Cerebellar cortex (tissue), 1 donor: ENCODE measurements at places on chromosomes 1 and 21.
A peak's percentile ranks its signal among the peaks of the same experiment; 100 is the strongest.

DNA sequence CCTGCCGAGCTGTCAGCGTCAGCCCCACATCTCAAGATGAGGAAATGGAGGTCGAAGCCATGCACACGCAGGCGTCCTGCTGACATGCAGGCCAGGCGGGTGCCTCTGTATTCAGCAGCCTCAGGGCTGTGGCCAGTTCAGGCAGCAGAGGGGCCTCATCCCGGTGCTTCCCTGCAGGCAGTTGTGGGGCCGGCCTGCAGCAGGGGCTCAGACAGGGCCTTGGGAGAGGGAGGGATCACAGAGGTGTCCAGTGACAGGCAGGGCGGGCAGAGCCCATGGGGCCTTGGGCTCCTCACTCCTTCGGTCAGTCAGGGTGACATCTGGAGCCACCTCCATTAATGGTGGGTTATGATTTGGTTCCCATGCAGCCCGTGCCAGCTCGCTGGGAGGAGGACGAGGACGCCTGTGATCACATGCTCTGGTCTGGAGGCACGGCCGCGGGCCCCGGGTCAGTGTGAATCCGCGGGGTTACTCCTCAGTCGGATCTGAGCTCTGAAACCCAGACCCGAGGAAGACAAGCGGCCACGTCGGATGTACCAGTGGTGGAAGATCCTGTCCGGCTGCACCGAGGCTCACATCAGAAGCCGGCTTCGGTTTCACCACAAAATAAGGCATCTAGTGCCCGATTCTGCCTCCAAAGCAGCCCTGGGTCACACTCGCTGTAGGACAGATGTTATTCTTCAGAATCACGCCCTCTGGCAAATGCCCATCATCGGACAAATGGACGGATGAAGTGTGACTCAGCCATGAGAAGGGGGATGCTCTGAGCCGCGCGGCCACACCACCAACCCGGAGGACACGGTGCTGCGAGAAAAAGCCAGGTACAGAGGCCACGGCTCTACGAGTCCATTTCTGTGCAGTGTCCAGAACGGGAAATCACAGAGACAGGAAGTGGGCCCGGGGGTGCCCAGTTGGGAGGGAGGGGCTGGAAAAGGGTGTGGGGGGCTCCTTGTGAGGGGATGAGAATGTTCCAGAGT is 33.4 kb downstream of the KRTAP10-1 start:
- DNase-seq, result no peak

DNA sequence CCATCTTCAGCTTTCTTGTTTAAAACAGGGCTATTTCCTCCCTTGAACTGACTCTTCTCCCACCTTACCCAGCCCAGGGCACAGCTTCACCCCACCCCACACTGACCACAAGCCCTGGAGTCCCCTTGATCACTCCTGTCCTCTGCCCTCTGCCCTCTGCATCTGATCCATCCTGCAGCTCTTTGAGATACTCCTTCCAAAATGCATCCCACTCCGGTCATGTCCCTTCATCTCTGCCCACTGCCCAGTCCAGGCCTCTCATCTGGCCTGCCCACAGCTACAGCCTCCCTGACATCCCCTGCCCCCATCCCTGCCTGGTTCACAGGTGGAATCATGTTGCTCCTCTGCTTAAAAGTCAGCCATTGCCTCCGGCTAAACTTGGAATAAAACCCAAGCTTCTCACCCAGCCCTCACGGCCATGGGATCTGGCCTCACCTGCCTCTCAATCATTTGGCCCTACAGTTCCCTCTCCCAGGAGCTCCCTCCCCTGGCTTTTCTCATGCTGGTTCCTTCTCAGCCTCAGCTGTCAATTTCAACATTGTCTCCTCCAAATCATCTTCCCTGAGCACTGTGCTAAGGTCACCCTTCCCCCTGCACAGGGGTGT is 202.0 kb downstream of the MATN1 start:
- DNase-seq, result no peak

DNA sequence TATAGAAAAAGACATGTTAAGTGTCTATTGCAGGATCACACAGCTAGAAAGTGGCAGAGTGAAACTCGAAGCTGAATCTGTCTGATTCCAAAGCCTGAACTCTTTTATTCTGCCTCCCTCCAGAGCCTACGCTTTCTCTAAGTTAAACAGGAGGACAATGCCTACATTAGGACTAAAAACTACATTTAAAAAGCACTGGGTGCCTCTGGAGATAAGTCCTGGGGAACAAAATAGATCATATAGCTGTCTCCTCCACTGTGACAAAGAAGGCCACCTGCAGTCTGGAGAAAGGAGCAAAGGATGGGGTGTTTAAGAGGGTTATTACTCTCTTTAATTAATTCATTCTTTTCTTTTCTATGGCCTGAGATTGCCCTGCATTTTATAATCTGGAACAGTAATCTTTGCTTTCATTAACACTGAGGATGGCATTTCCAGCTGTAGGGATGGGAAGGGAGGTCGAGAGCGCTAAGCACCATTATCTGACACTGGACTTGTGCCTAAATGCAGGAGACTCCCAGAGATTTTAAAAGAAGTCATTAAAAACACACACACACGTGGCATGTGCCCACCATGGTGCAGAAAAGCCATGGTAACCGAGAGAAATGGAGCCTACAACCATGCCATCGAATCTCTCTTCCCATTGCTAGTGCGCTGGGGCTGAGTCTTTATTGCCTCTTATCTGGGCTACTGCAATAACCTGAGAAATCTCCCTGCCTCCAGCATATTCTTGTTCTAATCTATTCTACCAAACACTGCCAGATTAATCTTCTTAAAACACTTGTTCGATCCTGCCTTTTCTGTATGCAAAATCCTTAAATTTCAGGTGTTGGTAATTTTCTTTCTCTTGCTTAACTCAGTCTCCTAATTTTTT is 92.2 kb downstream of the PLXNA2 start:
- DNase-seq, result no peak

GRCh38 chr1:61327436-61327835 is 245.1 kb downstream of the NFIA start:
- DNase-seq, result no peak

DNA sequence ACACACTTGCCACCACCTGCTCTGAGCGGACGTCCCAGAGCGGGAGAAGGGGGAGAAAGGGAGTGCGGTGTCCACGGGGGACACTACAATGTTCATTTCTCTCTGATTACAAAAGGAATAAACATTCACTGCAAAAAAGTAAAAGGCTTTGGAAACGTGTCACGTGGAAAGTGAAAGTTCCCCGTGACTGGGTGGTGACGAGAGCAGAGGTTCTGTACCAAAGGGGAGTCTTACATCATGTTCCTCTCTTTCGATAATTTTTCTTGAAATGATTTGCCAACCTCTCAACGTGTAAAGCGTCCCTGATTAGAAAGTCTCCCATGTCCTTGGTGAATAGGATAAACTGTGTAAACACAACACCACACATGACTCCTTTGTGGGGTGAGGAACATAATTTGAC is 22.0 kb upstream of the PRDM15 start:
- DNase-seq, result no peak

- no peak for DNase-seq
These were observed 13.8 kb upstream of the SPRR5 start for GRCh38 chr1:152933196-152933595.

DNA sequence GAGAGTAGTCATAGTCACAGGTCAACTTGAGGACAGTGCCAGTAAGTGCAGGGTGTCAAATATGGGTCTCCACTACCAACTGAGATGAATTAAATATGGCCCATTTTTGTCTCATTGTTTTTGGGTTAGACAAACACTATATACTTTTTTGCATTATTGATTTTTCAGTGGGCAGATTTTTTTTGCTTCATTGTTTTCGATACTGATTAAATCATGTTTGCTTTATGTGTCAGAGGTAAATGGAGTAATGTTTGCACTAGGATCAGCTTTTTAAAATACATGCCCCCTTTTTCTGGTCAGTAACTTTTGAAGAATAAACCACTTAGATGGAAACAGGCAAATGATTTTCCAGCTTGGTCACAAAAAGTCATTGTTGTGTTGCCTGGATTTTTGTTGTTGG is 199.0 kb downstream of the USH2A start:
- DNase-seq, result no peak

DNA sequence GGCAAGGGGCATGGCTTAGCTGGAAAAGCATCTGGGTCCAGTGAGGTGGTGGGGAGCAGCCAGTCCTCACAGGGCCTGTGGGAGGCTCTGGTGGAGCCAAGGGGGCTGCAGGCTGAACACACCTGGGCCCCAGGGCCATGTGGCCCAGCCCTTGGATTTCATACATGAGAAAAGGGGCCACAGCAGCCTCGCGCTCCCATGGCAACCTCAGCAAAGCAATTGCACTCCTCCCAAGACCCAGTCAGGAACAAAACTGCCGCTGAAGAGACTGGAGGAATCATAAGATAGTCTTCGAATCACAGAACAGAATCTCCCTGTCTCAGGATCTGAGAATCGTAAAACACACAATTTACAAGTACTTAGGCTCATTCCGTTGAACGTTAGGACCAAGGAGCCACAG is 24.6 kb downstream of the LRP8 start:
- DNase-seq, result no peak

DNA sequence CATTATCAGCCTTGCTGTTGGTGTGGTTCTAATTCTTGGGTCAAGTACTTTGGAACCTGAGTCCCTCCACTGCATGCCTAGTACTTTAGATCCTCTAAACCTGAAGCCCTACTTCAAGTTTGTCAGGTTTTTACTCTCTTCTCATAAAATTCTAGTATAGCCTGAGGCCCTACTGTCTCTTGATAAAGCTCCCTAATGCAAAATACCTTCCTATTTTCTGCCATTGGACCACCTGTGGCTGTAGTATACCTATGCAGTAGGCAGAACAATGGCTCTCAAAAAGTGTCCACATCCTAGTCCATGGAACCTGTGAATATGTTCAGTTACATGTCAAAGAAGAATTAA is 47.5 kb upstream of the NEK7 start:
- no peak for DNase-seq

GRCh38 chr1:46708121-46708520 is 10.8 kb downstream of the EFCAB14 start:
- DNase-seq, result no peak

GRCh38 chr1:111032295-111032897 is 68.7 kb upstream of the LRIF1 start:
- peak; percentile 20 for DNase-seq

DNA sequence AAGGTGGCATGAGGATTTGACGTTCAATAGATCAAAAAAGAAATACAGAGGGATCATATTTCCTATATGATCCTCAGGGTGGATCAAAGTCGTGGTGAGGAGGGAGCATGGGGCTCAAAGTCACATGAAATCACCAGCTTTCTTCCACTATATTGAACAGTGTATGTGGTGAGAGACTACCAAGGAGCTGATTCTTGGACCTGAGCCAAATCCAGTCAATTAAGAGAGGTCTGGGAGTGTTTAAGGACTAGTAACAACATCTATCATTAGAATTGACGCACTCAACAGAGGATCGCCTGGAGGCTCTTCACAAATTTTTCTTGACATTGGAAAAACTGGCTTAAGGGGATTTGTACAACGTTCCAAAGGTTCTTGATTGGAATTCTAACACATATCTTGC is 267.7 kb upstream of the PROX1 start:
- DNase-seq, result no peak

DNA sequence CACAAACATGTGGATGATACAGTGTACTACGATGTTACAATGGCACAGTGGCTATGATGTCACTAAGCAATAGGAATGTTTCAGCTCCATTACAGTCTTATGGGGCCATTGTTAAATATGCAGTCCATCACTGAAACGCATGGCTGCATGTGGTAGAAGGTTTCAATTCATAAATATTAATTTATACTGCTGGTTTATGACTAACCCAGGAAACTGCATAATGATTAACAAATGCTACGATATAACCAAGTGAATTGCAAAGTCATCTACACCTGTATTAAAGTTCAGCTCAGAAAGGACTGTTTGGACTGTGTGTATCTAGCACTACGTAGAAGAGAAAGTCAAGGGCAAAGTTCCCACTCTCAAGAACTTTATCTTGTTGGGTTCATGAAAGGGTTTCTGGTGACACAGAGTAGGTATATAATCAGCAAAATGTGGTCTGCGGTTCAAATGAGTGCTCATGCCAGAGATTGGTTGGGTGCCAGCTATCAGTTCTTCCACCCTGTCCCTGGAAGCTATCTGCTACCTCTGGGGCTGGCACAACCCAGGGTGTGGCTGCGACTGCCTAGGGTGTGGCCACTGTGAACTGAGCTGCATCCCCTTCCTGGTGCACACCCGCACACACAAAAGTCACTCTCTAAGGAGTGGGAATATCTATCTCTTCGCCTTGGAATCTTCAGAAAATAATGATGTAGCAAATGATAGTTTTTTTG is 14.8 kb downstream of the MGST3 start:
- DNase-seq, result no peak

GRCh38 chr1:33446590-33446989 is 15.7 kb upstream of the PHC2 start:
- no peak for DNase-seq

DNA sequence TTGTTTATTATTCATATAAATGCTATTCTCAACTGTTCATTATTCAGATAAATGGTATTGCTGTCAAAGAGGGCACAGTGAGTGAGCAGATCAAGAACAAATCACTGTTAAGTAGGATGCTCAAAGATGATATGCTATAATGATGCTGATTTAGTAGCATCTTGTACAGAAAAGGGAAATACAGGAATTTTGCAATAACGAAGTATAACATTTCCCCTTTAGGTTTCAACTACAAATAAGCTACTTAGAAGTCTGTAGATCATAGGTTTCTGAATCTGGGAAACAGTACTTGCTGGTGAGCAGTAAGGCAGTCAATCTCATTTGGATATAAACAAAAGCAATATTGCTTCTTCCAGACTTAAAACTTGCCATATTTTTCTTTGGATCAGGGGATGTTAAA is 27.3 kb upstream of the RCOR3 start:
- DNase-seq, result no peak

- peak; percentile 5 for DNase-seq
These were observed 3.2 kb downstream of the FCRL2 start for GRCh38 chr1:157773493-157774350.
